AG09309 (cell line): ENCODE measurements at places on chromosomes 3 and 15.

- DNase-seq, result no peak
These were observed 2.5 kb downstream of the XIRP1 start for GRCh38 chr3:39189959-39190269.

DNA sequence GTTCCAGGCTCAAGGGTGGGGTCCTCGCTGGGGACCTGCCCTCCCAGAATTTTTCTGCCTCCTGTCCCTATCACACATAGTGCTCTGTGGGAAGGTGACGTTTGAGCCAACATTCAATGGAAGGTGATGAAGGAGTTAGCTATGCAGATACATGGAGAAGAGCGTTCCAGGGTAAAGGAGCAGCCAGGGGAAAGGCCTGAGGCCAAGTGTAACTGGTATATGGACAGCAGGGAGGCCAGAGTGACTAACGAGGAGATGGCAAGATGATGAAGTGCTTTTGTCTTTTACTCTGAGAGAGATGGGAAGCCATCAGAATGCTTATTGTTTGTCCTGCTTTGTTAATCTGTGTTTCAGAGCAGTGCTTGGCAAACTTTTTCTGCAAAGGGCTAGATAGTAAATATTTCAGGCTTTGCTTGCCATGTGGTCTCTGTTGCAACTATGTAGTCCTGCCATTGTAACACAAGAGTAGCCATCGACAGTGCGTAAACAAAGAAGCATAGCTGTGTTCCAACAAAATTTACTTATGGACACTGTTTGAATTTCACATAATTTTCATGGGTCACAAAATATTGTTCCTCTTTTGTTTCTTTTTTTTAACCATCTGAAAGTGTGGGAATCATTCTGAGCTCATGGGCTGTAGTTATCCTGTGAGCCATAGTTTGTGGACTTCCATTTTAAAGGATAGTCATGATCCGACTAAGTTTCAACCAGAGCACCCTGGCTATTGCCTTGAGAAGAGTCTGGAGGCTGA, 25.8 kb upstream of the PIAS1 start:
- no peak for DNase-seq

DNA sequence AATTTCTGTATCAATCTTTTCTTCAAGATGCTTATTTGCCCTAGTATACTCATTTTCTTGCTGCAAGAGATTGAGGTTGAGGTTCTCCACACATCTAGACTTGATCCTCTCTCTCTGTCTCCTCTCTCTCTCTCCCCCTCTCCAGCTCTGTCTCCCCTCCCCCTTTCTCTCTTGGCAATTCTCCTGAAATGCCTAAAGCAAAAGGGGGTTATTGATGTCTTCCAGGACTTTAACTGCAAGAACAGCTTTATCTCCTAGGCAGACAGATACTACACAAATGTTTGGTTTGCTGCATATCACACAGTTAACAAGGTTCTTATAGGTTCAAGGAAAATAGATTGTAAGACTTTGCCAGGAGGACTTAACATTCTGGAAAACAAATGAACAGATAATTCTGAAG, 52.1 kb downstream of the TMEM212 start:
- no peak for DNase-seq

DNA sequence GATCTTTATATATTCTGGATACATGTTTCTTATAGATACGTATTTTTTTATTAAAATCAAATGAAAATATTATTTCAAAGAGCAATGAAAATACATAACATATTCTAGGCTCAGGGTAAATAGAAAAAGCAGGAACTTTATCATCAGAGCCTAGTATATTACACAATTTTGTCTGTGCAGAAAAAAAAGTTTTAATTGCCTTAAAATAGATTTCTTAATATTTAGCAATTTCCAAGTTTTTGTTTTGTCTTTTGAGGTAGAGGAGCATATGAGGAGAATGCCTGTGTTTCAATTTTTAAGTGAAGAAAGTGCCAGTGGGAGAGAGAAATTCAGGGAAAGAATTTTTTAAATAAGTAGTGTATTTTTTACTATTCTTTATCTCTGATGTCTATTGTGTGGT, 10.5 kb downstream of the CAPN7 start:
- no peak for DNase-seq

DNA sequence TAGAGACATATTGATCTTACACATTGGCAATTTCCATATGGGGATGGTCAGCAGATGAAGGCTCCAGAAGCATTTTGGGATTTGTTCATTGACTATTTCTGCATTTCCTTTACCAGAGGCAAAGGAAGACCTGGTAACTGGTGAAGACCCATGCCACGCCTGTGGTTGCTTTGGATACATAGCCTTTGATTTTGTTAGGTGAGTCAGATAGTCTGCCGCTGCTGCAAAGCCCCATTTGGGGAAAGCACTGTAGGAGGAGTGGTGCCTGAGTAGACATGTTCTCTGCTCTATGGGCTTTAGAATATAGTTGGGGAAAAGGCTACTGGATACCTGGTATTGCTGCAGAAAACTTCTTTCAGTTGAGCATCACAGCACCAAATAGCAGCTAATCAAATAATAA, 56.8 kb downstream of the TFG start:
- no peak for DNase-seq

GRCh38 chr15:51503003-51503402, 119.6 kb downstream of the DMXL2 start:
- DNase-seq, result no peak

DNA sequence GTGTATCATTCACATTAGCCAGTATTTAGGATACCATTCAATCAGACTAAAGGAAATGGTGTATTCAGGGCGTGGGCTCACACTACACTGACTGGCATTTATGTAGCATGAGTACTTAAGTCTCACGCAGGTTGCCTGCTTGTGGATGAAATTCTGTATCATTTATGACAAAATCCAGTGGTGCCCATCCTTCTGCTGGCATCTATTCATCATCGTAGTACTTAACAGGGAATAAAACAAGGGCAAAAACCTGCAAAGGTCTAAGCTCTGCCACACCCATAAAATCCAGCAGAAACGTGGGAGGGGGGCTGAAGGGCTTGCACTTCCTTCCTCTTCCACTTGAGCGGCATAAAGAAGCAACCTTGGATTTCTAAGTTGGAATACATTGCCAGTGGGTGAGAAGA, 2.7 kb downstream of the GAP43 start:
- DNase-seq, result no peak

- no peak for DNase-seq
These were observed 24.0 kb downstream of the LNP1 start for GRCh38 chr3:100425316-100425715.

DNA sequence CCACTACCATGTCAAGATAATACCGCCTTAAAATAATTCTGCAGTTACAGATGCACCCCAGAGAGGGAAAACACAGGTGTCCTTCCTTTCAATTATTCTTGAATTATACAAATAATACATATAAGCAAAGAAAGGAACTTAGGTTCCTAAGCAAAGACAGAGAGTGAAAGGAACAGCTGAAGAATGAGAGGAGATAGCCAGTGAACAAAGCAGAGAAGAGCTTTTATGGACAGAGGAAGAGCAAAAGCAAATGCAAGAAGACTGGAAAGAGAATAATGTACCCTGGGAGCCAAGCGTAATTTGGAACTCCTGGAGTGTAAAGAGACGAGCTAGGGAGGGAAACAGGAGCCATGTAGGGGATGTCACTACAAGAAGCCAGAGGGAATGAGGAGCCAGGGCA, 21.7 kb downstream of the GPR176 start:
- no peak for DNase-seq

- DNase-seq, result no peak
These were observed 14.2 kb upstream of the U2SURP start for GRCh38 chr3:142987080-142987700.

- DNase-seq, result no peak
These were observed 62.8 kb upstream of the IMPG2 start for GRCh38 chr3:101383156-101383575.

DNA sequence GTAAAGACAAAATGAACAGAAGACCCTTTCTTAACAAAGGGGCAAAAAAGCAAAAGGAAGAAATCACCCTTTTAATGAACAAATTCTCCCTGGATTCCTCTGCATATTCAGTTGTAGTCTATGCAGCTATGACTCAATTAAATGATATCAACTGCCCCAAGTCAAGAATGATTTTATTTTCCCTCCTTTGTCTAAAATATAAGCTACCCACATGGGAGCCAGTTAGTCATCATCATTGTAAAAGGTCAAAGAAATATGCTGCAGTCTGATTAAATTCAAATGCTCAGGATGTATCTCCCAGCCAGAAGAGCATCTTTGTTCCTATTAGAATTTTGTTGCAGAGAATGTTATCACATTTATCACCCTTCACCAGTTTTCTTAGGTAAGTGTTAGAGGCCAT, 84.0 kb downstream of the SST start:
- no peak for DNase-seq

- no peak for DNase-seq
These were observed 4.0 kb downstream of the RNF13 start for GRCh38 chr3:149816986-149817385.

DNA sequence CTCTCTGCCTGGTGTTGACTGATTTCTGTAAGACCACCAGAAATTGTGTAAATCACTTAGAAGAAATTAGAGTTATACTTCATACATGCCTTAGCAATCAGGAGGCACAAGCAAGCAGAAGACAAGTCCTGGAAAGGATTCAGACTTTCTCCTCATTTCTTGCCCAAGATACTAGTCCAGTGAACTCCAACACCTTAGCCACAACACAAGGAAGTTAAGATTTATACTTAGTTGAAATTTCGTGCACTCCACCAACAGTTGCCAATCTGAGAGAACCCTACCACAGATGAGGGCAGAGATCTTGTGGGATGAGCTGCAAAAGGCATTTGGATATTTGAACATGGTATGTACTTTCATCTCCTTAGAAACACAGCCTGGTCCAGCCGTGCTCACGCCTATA, 2.3 kb downstream of the P3H2 start:
- no peak for DNase-seq

- no peak for DNase-seq
These were observed 78.6 kb downstream of the SNRK start for GRCh38 chr3:43364926-43365325.

DNA sequence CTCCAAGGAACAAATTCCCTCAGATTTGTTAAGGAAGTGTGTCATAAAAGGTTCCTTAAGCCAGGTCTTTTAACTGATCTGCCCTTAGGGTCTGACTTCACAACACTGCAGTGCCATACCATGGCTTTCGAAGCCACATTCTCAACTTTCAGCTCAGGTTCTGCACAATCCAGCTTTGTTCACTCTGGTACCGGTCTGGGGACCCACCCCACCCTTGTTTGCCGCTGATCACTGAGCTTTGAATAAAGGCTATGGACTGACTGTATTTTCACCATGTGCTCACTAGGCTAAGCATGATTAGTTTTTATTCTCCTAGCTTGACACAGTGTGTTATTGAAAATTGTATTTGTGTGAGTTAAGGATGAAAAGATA, 15.9 kb downstream of the SNX1 start:
- DNase-seq, result no peak

GRCh38 chr3:171354049-171354705, 106.0 kb downstream of the TNIK start:
- no peak for DNase-seq
